ENCODE measurements at places on chromosomes 6 and 20.

DNA sequence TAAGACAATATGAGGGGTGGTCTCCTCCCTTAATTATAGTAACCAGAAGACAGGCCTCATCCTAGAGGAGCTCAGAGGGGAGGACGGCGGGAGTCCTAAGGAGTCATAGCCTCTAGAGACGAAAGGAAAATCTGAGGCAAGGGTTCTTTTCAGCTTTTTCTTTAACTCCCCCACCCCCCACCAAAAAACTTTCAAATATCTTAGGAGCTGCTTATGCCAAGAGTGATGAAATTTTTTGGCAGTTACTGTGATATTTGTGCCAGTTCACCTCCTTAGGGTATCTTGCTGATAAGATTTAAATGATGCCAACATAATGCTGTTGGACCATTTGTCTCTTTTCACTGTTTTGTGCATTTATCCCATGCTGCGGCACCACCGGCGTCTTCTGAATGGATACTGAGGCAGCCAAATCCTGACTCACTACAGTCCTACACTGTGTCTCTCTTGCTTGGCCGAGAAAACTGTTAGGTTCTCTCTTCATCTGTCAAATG lies 44.5 kb upstream of the DSE start:
- no peak for DNase-seq

- no peak for DNase-seq
Observed at GRCh38 chr6:95216555-95216954, 360.8 kb upstream of the MANEA start.

GRCh38 chr6:11387707-11388430 lies 149.7 kb upstream of the TMEM170B start:
- DNase-seq: no peak

DNA sequence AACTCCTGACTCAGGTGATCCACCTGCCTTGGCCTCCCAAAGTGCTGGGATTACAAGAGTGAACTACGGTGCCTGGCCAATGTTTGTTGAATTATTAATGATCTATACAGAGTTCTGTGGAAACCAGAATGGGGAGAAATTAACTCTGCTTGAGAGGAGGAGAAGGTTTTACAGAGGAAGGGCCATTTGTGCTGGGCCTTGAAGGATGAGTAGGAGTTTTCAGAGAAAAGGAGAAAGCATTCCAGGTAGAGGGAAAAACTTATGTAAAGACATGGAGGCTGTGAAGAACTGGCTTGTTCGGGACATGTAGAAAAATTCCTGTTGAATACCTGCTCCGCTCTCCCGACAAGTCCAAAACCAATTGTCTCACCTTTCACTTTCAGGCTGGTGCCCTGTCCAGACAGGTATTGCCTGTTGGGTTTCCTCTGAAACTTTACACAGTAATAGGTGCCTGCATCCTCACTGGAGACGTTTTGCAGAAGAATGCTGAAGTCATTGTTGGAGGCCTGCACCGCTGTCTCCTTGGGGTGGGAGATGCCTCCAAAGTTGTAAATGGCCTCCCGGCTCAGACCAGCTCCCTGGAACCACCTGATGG lies 11.3 kb upstream of the NSFL1C start:
- DNase-seq: no peak

DNA sequence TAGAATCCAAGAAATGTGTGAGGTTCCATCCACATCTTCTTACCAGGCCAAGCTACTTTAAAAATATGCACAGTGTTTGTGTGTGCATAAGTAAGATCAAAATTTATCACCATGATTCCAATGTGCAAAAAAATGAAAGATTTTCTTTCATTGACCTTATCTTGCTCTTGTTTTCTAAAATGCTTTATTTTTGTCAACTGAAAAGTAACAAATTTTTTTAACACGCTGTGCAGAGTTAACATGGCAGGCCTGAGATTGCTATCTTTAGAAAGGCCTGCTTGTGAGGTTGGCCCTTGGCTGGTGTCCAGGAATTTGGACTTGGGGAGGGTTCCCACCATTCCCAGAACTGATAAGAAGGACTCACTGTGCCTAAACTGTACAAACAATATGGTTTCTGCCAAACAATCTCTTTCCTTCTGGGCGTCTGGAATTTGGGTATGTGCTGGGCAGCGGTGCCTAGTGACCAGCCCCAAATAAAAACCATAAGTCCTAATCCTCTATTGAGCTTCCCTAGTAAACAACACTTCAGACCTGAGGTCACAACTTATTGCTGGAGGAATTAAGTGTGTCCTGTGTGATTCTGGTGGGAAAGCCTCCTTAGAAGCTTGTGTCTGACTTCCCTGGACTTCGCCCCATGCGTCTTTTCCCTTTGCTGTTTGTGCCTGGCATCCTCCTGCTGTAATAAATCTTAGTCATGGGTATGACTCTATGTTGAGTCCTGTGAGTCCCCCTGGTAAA lies 19.8 kb upstream of the MYLIP start:
- DNase-seq: no peak

- no peak for DNase-seq
Observed at GRCh38 chr6:72865467-72865866, 243.6 kb downstream of the KCNQ5 start.

- DNase-seq: no peak
Observed at GRCh38 chr6:42569102-42570028, 5.5 kb downstream of the UBR2 start.

- DNase-seq: no peak
Observed at GRCh38 chr6:10542213-10542612, 21.1 kb downstream of the GCNT2 start.

DNA sequence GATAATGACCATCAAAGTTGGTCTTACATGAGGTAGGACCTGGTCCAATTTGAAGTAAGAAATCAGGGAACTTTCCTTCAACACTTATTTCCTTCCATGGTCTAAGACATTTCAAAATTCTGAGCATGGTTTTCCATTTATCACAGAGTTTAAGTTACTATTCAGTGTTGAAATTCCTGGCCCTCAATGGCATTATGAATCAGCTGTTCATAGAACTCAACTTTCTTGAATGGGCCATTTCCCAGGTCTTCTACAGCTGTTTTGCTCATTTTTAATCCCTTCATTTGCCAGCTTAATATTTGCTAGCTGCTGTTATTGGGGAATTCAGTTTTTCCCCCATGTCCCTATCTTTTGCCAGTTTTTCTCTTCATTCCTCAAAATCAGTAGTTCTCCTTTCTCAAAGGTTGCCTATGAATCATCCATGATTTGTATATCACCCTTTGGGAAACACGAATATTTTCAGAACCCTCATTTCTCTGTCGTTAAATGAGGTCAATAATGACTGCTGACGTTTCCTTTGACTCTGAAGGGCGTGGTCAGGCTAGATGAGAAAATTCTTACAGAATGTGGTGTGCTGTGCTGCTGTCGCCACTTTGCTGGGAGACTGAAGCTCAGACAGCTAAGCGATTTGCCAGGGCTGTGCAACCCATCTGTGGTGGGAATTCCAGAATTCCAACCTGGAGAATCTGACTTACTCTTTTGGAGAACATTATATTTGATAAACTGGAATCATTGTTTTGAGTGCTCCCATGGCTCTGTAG lies 216.5 kb upstream of the FLRT3 start:
- DNase-seq: no peak

GRCh38 chr6:157304899-157305663 lies 18.2 kb downstream of the TMEM242 start:
- no peak for DNase-seq

GRCh38 chr6:49918787-49919186 lies 45.2 kb downstream of the DEFB114 start:
- no peak for DNase-seq

- DNase-seq: no peak
Observed at GRCh38 chr6:63510849-63511248, 61.4 kb upstream of the LOC128125822 start.

GRCh38 chr6:157614026-157614568 lies 208.9 kb upstream of the SNX9 start:
- DNase-seq: no peak

DNA sequence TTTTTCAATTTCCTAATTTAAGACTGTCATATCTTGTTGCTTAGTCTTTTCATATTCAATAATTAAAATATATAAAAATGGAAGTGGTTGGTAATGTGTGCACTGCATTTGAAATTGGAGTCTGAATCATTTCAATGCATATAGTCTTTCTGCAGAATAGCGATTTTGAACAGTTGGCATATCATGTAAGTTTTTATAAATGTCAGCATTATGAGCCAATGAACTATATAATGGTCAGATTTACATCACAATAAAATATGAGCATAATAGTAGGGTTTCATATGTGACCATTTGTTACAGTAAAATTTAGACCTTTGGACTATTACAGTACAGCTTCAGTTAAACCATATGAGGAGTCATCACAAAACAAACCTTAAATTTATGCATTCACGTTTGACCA lies 4.3 kb downstream of the RAB32 start:
- DNase-seq: no peak

DNA sequence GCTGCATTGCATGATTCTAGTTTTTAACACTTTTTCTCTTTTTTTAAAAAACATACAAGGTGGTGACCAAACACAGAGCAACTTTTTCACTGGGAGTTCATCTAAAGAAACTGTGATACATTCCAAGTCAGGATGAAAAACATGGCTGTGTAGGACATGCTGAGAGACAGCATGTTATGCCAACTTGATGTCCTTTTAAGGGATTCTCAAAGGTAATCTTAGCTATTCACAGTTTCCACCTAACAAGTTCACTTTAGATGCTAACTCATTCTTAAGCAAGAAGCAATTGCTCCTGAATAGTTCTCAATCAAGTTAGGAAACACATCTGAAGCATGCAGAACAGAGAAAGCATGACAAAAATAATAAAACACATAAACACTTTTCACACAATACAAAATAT lies 3.3 kb downstream of the ASCC3 start:
- no peak for DNase-seq

DNA sequence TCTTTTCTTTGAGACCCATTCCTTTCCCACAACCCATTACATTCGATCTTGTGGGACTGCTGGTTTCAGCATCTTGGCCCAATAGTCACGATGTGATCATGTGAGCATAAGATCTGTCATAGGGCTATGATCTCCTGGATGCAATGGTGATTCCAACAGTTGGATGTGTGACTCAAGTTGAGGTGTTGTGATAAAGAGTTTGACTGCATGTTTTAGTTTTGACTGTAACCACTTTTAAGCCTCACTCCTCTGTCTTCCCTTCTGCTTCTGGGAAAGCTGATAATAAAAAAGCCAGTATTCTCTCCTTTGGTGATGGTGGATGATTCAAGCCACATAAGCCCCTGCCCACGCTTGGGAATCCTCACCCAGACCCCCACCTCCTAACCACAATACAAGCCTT lies 117.0 kb upstream of the ASCC3 start:
- DNase-seq: no peak

DNA sequence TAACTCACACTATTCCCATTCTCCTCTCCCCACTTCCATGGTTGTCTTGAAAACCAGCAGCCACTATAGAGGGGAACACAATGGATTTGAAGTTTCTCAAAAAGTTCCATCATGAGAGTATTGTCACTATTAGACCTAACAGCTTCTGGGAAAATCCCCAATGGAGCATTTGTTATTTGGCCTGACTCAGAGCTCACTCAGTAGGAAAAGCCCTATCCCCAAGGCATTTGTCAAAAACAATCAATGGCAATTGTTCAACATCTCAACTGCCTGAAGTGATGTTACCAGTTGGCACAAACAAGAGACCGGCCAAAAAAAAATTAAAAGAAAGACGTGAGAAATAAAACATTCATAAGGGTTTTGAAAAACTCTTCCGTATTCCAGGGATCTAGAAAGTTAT lies 98.8 kb downstream of the MYLK4 start:
- DNase-seq: no peak

GRCh38 chr6:81241126-81242041 lies 511.1 kb downstream of the TENT5A start:
- DNase-seq: no peak

DNA sequence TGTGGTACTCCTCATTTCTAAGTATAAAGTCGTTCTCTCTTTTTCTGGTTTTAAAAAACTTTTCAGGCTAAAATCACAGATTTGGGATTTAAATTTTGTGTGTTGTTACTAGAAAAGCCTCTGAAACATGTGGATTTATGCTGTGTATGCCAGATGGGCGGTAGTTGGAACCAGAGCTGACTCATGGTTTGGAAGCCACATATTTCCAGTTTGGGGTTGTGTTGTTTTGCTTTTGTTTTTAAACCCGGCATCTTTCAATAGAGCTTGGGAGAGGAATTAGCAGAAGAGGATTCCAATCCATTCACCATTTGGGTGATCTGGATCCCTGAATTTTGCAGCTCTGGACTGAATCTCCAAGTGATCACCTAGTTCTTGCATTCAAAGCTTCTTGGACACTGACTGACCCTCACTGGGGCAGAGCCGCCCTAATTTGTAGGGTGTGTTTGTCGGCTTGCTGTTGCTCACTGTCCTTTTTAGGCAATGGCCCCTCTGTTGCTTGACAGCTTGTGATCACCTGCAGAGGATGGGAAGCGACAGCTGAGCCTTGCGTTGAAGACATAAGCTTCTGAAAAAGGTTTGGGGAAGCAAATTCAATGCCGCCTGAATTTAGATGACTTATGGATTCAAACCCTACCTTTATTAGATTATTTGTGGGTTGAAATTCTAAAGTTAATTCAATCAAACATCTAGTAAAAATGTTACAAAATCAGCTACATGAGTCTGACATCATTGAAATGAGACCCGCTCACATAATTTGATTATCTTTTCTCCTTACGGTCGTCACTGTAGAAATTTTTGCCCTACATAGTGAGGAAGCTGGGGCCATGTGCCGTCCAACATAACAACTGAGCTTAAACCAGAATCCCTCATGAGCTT lies 79.9 kb upstream of the CD83 start:
- DNase-seq: no peak

DNA sequence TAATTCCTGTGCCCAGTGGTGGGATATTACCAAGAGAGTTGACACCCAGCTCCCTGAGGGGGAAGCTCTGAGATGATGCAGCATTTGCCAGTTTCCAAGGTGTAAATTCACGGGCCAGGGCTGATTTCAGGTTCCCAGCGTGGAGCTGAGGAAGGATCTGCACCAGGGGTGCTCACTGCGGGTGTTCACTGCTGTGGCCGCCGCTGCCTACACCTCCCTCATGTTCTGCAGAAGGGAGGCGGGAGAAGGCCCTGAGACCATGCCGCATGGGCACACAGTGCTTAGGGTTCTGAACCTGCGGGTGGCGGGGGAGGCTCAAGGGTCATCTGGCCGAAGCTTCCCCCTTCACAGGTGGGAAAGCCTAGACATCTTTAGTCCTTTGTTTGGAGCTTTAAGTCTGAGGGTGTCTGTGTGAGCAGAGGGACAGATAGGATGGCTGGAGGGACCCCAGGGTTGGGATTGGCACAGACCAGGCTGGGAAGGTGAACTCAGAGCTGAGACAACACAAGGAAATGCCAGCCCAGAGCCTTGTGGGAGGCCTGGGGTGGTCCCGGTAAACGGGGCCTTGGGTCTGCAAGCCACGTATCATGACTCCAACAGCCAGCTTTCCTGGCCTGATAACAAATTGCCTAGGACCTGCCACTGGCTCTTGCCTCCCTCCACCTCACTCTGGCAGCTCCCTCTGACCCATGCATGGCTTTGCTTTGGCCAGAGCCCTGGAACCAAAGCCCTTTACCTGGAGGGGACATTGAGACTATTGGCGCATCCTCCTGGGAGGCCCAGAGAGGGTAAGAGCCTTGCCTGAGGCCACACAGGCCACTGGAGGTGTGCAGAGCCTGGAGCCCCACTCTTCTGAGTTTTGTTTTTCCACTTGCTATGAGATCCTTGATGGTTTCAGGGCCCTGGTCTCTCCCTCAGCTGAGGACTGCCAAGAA lies 40.4 kb downstream of the SYNJ2 start:
- DNase-seq: no peak

Measured in activated CD4-positive, alpha-beta T cell treated with anti-CD3 and anti-CD28 coated beads, Interleukin-2, amount 50 U/mL, for 24 hours (primary cell).